Fibroblast of skin of abdomen (primary cell): ENCODE measurements at places on chromosomes 7 and 10.

- DNase-seq = peak; percentile 51
These were observed 16.5 kb upstream of the PLAU start for GRCh38 chr10:73894245-73894971.

- no peak for DNase-seq
These were observed 9.8 kb downstream of the ATP6V1F start for GRCh38 chr7:128872394-128872824.

GRCh38 chr10:71753091-71753959 lies 20.0 kb downstream of the VSIR start:
- no peak for DNase-seq

GRCh38 chr7:128879939-128880746 lies 17.5 kb downstream of the ATP6V1F start:
- DNase-seq = peak; percentile 64

DNA sequence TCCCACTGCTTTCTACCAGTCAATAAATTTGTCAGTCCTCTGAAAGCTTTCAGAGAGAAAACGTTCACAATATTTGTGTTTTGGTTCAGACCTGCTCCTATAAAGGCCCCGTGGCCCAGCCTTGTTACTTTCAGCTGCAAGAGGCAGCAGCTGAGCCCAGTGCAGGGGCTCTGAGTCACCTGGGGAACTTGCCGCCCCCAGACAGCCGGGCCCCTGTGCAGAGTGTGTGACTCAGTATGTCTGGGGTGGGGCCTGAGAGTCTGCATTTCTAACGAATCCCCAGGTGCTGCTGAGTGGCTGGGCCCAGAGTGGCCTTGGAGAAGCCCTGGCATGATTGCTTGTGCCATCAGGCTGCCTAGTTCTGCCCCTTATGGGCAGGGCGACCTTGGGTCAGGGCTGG lies 303.5 kb downstream of the PAXIP1 start:
- DNase-seq = no peak

DNA sequence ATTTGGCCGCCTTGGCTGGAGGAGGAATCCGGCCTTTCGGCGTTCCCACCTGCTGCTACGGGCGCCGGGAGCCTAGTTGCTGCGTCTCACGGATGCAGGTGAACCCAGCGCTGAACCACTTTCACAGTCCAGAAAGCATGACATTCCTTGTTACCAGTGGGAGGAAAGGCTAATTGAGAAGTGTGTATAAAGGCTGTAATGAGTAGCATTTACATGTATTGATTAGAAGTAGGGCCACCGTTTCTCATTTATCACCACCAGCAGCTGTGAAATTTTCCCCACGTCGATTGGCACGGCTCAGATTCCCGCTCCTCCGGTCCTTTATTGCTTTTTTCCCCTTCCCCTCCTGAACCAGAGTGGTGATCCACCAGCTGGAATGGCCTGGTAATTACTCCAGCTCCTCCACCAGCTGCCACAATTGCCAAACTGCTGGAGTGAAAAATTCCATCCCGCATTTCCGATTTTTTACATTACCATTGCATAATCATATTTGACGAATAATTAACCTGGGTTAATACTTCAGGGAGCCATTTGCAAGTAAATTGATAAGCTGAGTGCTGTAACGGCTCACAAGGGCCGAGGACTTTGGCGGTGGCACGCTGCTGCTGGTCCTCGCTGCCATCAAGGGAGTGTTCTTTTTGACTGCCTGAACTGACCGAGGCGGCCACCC lies 153.3 kb downstream of the POU6F2 start:
- no peak for DNase-seq

DNA sequence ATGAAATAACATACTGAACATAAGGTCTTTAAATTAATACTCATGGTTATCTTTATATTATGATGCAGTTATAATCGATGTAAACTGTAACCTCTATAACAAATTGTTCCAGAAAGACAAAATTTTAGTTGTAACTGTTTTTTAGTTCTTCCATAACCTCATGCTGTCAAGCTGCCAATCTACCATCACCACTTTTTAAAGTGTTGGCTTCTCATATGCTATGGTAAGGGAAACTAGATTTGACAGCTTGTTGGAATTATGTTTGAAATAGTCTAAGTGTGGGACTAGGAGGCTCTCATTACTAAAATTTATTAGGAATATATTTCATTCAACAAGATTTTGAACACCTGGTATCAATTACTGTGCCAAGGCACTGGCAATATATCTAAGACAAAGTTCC lies 105.4 kb downstream of the NRBF2 start:
- no peak for DNase-seq

GRCh38 chr10:115860182-115861107 lies 412.6 kb downstream of the GFRA1 start:
- DNase-seq = no peak

- no peak for DNase-seq
These were observed 24.9 kb downstream of the CYP17A1 start for GRCh38 chr10:102812231-102812876.

DNA sequence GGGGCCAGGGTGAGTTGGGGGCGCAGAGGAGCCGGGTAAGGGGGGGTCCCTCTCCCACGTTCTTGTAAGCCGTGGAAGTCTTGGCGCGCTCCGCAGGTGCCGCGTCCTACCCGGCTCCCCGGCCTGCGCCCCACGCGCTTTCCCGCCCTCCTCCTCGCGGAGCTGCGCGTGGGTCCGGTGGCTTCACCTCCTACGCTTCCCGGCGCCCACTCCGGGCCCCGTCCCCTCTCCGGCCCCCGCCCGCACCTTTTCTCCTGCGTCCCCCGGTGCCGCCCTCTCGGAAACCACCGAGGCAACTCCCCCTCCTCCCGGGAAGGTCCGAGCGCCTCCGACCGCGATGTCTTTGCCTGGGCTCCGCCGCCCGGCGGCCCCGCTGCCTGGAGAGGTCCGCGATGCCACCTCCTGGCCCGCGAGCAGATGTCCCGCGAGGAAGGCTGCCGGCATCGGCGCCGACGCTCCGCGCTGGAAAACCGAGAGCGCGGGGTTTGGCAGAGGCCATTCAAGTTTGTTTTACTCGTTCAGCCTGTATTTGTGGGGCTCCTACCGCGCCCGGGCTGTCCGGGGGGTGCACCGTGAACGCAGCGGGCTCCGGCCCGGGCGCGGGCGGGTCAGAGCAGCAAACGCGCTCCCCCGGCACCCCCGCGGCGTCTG lies 2.4 kb upstream of the NKX6-2 start:
- no peak for DNase-seq

DNA sequence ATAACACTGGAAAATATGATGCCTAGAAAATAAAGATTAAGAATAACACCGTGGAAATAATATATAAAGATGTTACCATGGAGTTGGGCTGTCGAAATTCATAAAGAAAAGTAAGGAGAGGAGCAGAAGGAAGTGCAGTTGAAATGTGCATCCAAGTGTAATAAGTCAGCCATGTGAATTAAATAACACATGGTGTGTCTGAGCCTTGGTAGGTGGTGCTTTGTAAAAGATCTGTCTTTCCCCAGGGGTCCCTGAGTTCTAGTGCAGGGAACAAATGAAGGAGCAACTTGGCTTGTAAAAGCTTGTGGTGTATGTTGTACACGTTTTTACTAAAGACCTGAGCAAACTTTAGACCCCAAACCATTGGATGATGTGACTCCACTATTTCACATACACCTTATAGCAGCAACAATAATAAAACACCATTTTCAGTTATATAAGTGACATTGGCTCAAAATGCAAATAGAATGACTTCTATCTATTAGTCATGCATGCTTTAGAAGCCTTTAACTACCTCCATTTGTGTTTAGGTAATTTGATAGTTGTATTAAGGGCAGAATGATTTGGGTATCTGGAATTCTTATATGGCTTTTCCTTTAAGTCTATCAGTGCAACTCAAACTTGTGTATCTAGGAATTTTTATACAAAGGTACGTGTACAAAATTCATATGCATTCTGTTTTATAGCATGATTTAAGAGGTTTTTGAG lies 11.3 kb downstream of the STARD3NL start:
- no peak for DNase-seq

- DNase-seq = peak; percentile 61
These were observed 18.2 kb downstream of the POLL start for GRCh38 chr10:101569622-101570427.

- no peak for DNase-seq
These were observed 308.1 kb upstream of the PFKP start for GRCh38 chr10:2759233-2759632.

GRCh38 chr7:43749383-43749940 lies 9.0 kb upstream of the BLVRA start:
- no peak for DNase-seq

DNA sequence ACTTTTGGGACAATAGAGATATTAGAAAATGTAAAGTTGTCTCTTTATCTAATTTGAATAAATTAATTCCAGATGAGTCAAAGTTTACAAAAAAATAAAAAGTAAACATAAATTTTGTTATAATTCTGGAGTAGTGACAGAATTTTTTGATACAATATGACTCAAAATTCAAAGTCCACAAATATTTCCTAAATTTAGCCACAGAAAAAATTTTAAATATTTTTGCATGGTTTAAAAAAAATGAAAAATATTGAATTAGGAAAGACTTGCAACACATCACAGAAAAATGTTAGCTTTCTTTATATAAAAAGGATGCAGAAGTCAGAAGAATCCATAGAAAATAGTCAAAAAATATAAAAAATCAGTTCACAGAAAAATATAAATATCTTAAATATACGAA lies 117.7 kb downstream of the ARHGAP21 start:
- no peak for DNase-seq

DNA sequence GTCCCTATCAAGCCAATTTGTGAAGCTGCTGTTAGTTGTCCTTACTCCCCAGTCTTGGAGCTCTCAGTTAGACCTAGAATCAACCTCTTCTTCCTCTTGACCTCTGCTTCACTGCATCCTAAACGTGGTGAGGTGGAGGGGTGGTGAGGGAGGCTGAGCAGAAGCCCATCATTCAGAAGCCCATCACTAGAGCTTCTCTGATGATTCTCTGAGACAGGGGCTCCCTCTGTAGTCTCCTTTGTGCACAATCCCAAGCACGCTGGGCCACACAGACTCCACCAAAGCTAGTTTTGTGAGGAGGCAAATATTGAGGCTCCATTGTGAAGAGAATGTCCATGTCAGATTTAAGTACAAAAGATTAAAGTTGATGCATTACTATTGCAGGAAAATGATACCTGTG lies 163.8 kb upstream of the PRSS1 start:
- peak; percentile 32 for DNase-seq

- DNase-seq = no peak
These were observed 37.4 kb downstream of the SEMA3C start for GRCh38 chr7:80881351-80881900.

GRCh38 chr10:73798087-73798486 lies 12.7 kb downstream of the ZSWIM8 start:
- DNase-seq = no peak

DNA sequence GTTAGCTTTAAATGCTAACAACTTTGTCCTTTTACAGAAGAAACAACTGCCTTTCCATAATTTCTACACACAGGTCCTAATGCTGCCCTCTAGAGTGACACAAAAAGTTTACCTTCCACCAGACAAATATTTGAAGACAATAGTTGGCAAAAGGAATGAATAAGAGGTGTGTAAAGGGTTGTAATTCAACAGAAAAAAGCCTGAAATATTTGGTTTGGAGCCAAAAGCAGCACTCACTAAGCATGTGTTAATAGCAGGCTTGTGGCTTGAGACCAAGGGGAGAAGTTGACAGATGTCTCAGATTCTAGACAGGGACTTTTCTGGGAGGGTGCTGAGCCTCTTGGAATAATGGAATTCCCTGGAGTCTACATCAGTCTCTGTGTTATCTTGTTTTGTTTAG lies 156.2 kb upstream of the GALNT17 start:
- DNase-seq = no peak

- DNase-seq = no peak
These were observed 18.9 kb downstream of the UPP1 start for GRCh38 chr7:48107926-48108472.

DNA sequence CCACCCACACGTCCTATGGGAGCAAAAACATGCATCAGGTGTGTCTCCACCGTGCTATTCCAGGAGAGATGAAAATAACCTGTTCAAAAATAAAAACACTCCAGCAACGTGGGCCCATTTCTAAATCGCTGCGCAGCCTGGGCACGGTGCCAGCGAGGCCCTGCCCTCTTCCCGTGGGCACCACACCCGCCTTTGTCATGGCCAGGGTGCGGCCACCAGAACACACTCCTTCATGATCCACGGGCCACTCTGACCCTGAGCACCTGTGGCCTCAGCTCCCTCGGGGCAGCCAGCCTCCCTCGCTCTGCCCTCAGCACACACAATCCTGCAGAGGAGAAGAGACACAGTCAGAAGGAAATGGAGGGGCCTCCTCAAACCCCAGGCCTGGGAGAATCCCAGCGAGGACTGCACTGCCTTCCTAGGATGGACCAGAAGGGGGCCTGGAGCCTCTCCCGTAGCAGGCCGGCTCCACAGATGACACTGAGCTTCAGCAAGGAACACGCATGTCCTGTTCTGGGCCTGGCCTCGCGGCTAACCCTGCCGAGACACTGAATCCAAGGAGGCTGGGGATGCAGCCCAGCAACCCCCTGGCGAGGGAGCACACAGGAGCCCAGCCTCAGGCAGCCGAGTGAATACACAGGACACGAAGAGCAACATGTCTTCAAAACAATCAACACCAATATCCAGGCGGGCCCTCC lies 169.0 kb downstream of the MAD1L1 start:
- peak; percentile 28 for DNase-seq

DNA sequence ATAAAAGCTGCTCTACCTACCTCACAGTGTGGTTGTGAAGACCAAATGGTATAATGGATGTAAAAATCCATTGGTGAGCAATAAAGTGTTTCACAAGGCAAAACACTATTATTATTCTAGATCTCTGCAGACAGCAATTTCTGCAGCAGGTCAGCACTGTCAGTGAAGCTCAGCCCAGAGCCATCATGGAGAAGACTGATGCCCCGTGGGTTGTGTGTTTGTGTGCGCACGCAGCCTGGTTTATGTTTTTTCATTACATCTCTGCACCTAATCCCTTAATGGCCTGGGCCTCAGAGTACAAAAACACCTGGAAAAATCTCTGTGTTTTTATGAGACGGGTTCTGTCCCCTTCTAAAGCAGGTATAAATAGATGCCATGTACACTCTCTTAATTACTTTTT lies 64.2 kb downstream of the PARP12 start:
- no peak for DNase-seq

- no peak for DNase-seq
These were observed 132.2 kb upstream of the INHBA start for GRCh38 chr7:41834805-41835694.

DNA sequence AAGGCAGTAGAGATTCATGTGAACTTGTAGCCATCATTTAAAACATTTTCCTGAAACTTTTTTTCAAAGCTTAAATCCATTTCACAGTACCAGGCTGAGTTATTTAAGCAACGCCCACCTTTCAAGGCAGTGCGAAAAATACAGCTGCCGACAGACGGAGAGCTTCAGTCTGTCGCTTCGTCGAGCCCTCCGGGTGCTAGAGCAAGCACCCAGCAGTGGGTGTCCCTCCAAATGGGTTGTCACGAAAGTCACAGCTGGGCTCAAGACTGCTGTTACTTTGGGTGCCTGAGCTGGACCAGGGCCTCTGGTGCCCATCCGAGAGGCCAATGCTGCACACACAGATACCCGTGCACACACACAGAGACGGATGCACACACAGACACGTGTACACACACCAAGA lies 135.6 kb downstream of the TCERG1L start:
- no peak for DNase-seq

- no peak for DNase-seq
These were observed 24.4 kb downstream of the GPR141 start for GRCh38 chr7:37707754-37708485.

- no peak for DNase-seq
These were observed 23.8 kb downstream of the FGFBP3 start for GRCh38 chr10:91885362-91886079.
